Fibroblast of skin of scalp (primary cell): ENCODE measurements at places on chromosomes 3 and 15.

- DNase-seq = peak; percentile 54
Measured at GRCh38 chr3:25503898-25504301, 75.8 kb downstream of the RARB start.

DNA sequence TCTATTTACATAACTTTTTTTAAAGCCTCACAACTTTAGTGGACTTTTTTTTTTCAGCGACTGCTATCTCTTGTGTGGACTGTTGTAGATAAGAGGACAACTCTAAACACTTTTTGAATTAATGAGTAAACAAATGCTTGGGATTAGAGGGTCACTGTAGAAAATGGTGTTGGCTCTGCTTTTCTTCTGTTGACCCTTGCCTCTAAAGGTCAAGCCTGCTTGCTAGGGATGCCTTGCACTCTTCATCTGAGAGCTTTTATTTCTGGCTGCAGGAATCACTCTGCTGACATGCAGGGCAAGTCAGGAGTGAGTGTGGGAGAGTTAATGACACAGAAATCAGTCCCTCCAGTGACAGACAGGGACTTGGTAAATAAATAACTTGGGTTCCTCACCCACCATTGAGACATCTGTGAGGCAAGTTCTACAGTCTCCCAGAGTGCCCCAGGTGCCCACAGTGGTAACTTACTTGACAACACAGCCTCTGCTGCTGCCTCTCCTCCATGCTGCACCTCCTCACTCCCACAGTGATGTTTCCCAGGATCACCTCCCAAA, 390.1 kb downstream of the IL20RB start:
- no peak for DNase-seq

DNA sequence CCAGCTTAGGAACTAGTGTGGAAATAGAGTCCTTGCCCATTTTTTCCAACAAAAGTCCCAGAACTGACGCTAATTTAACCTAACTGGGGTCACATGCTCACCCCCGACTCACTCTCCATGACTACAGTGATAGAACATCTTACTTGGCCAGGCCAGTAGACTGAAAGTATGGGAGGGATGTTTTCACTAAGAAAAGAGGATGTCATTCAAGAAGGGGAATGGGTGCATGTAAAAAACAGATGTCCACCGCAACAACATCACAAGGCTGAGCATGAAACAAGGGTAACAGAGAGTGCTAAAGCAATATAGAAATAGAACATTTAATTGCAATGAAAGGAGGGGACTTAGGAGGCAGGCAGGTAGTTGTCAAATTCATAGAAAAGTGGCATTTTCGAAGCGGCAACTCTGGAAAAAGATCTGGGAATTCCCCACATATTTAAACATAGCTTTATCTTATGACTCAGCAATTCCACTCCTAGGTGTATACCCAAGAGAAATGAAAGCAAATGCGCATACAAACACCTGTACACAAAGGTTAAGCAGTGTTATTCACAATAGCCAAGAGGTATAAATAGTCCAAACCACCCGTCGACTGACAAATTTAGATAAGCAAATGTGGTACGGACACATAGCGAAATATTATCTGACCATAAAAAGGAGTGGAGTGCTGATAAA, 41.1 kb upstream of the UBE2E2 start:
- no peak for DNase-seq

DNA sequence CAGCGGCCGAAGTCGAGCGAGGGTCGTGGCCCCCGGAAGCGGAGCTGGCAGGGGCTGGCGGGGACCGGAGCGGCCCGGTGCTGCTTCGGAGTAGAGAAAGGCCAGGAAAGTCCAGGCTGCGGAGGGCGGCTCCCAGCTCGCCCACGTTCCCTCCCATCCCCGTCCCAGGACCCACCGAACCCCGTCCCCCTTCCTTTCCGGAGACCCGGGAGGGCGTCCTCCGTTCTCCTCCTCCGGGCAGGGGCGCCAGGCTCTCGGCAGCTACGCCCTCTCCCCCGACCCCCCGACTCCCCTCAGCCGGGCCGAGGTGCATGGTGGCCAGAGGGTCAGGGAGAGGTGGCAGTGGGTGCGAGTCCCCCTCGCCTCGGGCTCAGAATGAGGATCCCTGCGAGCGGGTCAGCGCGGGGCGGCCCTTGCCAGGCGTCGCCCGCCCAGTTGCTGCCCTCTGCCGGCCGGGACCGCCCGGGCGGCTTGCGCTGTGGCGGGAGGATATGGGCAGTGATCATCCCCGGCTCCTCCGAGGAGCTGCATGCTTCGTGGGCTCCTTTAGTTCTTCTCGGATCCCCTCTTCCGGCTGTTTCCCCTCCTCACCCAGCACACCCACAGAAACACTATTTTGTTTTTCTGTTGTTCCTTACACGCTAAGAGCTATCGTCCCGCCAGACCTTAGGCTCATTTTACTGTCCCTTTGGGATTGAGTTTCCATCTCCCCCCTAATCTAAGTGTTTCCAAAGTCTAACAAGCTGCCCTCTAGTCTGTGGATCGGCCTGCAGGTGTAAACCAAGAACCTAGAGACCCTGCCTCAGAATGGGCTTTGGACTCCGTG, 744 bp upstream of the ALDH1A2 start:
- DNase-seq = peak; percentile 57

GRCh38 chr15:40250771-40251483, 12.1 kb downstream of the PAK6 start:
- DNase-seq = no peak

- DNase-seq = no peak
Measured at GRCh38 chr15:96766366-96766765, 435.9 kb downstream of the NR2F2 start.

DNA sequence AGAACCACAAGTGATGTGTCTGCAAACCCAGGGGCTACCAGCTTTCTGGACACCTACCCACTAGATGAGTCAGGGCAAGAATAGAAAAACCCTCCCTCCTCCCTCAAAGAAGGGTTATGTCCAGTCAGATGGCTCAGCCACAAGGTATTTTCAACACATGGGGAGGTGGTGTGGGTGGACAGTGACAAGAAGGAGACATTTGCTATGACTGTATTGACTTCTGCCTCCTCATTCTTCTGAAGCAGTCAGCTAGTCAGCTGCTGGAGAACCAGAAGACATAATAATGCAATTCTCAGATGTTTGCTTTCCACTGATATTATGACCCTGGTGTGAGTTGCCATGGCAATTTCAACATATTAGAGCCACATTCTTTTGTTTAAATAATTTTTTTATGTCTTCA, 66.7 kb upstream of the GOLGA8B start:
- DNase-seq = peak; percentile 7

DNA sequence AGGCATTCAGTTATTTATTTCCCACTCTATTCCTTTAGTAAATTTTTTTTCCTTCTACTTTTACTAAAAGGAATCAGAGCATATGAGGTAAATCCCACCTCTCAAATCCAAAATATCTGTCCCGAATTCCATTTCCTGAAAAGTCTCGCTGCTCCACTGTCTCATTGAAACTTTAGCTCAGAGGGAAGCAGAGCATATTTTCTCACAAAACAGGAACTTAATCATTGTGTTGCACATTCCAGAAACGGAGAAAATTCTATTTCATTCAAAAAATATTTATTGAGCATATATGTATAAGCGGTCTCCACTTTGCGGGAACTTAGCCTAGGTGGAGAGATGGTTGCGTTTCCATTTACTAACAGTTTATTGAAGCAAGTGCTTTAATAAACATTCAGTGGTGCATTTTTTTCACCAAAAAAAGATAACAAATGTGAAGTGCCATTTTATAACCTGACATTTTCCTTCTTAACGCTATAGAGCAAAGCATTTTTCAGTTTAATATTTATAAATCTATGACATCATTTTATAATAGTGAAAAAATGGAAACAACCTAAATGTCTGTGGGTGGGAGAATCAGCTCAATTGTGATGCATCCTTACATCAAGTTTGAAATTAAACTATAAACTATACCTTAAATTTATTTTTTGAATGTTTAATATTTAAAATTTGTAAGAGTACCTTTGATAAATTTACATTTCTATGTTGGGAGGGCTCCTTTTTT, 67.2 kb upstream of the CSTA start:
- DNase-seq = no peak

DNA sequence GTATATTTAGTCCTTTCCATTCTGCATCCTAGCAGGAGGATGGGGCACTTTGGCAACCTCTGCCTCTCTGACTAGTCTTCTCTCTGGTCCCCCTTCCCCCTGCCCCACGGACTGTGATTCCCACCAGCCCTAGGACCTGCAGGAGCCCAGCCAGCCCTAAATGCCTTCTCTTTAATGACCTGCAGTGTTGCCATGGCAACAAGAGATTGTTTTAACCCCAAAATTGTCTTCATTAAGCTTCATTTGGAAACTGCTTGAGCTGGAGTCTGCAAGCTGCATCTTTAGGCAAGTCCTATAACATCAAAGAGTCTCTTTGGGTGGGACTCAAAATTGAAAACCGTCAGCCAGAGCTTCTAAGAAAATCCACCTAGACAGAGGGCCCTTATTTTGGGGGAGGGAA, 59.7 kb upstream of the ANKRD34C start:
- no peak for DNase-seq

DNA sequence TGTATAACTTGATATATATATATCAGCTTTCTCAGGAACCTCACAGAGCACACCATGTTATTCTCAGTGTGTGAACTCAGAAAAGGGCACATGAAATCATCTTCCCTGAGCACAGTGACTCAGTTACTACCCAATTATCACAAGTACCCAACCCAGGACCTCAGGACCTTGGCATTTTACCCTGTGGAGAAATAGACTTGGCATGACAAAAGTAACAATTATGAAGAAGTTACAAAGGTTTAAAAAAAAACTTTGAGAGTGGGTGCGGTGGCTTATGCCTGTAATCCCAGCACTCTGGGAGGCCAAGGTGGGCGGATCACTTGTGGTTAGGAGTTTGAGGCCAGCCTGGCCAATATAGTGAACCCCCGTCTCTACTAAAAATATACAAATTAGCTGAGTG, 52.4 kb downstream of the ONECUT1 start:
- DNase-seq = no peak

GRCh38 chr15:99305761-99306505, 54.7 kb downstream of the LRRC28 start:
- DNase-seq = peak; percentile 87

- DNase-seq = peak; percentile 45
Measured at GRCh38 chr15:63274427-63274826, 3.0 kb upstream of the APH1B start.

- no peak for DNase-seq
Measured at GRCh38 chr3:149706905-149707304, 45.4 kb downstream of the COMMD2 start.

DNA sequence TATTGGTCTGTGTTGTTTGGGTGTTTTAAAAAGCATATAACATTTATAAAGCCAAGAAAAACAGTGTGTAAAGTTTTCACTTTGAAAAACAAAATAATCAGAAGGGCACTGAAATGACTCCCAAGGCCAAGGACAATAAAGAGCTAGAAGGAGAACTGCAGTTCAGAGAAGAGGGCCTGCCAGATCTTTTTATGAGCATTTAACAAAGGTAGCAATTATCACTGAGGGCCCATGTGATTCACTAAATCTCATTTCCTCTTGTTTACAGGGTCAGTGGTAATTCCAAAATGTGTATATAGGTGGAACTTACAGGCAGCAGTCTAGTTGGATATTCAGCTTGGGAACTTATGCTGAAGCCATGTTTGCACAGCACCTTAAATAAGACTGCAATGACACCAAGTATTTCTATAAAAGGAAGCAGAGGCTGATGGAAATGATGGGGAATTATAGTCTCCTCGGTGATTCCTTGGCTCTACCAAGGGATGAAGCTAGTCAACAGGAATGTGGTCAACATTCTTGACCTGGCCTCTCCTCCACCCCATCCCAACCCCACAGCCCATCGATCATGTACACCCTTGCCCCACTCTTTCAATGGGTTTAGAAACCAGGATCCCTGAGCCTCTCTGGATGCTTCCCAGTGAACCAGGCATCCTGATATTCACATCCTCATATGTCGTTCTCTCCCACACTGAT, 54.4 kb upstream of the THUMPD3 start:
- no peak for DNase-seq

DNA sequence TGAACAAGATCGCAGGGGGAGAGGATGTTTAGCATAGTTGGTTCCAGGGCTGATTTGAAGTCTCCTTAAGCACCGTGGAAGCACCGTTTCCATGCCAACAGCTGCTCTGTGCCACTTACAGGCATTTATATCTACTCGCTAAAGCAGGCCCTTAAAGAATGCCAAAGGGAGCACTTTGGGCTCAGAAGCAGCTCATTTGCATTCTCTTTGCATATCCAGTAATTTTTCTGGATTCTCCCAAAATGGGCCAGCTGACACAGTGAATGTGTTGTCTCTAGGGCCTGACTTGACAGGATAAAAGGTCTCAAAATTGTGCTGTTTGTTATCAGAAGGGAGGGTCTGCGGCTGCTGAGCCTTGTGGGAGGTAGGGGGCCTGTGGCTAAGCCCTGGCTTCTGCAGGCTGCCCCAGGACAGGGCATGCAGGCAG, 138.6 kb downstream of the FBLN2 start:
- DNase-seq = no peak

- DNase-seq = no peak
Measured at GRCh38 chr3:34969513-34969912, 669.8 kb upstream of the ARPP21 start.

DNA sequence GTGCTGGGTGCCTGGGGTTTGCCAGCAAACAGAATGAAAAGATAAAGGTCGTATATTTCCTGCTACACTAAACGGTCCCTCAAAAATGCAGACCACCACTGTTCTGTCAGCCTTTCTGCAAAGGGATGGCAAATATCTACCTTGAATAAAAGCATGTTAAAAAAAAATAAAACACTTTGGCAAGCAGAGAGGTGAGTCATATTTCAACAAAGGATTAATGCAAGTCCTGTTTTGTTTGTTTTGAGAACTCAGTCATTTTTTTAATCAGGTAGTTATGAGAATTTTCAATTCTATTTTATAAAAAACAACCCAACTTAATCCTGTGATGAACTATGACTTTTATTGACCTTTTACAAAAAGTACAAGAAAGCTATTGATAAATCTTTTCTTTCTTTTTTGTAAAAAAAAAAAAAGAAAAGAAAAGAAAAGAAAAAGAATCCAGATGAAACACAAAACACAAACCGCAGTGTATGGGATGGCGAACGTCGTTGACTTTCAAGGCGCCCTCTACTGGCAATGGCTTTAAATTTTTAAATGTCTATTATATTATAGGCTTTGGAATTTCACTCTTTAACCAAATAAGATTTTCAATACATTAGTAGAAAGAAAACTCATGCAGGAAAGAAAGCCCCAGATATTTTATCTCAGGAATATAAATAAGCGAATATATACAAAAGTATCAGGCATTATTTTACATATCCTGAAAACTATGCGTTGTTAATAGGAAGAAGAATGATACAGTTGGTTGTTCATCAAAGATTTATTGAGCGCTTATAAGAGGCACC, 87.8 kb downstream of the NCEH1 start:
- DNase-seq = peak; percentile 45
